ENCODE measurements at places on chromosomes 1 and 21.

DNA sequence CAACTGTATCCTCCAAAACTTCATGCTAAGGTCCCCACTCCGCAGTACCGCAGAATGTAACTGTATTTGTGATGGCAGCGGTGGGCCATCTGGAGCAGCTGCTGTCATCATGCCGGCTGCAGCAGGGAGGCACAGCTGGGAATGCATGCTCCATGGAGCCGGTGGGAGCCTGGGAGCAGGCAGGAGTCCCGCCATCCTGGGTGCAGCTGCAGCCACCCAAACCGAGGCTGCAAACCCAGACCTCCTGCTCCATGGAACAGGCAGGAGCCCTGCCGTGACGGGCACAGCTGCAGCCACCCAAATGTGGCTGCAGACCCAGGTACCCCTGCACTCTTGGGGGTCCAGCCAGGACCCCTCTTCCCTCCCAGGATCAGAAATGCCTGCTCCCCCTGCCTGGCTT lies 80.3 kb downstream of the SCMH1 start:
- no peak for DNase-seq

- no peak for DNase-seq
These were observed 995 bp downstream of the CACYBP start for GRCh38 chr1:175000697-175001187.

- no peak for DNase-seq
These were observed 55.8 kb upstream of the CLDN14 start for GRCh38 chr21:36535618-36536241.

GRCh38 chr1:46171351-46171750 lies 3.5 kb upstream of the TSPAN1 start:
- no peak for DNase-seq

- peak; percentile 23 for DNase-seq
These were observed 730 bp downstream of the ZCCHC17 start for GRCh38 chr1:31297277-31298247.

DNA sequence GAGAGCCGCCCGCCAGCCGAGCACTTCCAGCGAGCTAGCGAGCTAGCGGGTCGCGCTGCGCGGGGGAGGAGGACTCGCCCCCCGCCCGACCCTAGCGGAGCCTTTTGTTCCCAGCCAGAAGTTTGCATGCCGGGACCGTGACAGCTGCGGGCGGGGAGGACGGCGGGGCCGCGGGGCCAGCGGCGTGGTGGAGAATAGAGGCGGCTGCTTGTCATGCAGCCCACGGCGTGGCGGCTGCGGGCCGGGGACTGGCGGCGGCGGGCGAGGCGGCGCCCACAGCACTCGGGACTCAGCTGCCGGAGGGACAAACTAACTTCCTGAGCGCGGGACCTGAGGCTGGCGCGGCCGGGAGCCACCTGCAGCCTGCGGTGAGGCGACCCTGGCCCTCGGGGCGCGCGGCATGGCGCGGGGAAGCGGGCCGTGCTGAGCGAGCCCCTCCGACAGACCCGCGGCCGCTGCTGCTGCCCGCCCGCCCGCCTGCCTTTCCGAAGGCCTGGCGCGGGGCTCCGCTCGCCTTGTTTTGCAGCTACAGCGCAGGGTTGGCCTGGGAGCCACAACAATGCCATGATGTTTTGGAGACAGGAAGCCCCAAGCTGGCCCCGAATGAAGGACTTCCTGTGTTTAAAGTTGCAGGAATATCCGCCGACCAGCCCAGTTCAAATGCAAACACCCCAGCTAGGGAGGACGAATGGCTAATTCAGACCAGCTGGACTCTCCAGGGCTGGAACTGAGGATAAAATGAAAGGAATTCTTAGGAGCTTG lies 82.2 kb upstream of the BMP8A start:
- DNase-seq: peak; percentile 76

- no peak for DNase-seq
These were observed 93.9 kb downstream of the TBX19 start for GRCh38 chr1:168374566-168374965.

- no peak for DNase-seq
These were observed 190.5 kb downstream of the APP start for GRCh38 chr21:25979845-25980616.

DNA sequence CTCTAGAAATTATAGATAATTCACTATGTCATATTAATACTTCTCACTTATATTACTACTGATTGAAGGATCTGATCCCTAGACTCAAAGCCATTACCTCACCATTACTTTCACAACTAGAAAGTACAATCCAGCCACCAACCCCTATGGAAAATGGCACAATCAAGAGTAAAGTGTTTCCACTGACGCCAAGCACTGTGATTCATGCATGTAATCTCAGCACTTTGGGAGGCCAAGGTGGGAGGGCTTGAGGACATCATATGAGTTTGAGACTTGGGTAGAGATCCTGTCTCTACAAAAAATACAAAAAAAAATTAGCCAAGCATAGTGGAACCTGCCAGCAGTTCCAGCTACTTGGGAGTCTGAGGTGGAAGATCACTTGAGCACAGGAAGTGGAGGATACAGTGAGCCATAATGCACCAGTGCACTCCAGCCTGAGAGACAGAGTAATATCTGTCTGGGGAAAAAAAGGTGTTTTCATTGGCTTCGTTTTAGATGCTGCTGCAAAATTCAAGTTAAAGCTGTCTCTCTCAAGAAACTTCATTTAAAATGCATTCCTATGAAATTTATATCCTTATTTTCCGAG lies 126.5 kb downstream of the AKT3 start:
- peak; percentile 92 for DNase-seq
